ENCODE measurements at places on chromosomes 12 and 14.

GRCh38 chr12:130863298-130863697 lies 8.6 kb upstream of the RAN start:
- no peak for DNase-seq

GRCh38 chr12:99278899-99279298 lies 368.7 kb upstream of the GARIN6 start:
- DNase-seq, result no peak

- DNase-seq, result no peak
Observed at GRCh38 chr12:128820723-128821432, 2.9 kb downstream of the SLC15A4 start.

DNA sequence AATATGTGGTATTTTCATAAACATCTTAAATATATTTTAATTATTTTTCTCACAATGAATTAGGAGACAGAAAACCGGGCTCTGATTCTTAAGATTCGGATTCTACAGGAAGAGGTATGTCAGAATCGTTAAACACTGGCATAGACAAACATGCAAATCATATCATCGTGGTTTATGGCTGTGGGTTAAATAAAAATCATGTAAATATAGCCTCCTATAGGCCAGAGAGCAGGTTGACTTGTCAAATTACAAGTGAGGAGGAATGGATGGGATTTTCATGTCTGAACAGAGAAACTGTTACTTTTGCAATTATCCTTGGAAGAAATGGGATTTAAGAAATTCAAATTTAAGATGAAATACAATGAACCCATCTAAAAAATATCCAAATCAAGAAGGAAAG lies 74.9 kb upstream of the BCAT1 start:
- no peak for DNase-seq

- DNase-seq, result no peak
Observed at GRCh38 chr14:93974299-93974698, 2.1 kb downstream of the ASB2 start.

GRCh38 chr12:58895053-58895452 lies 25.3 kb downstream of the LRIG3 start:
- no peak for DNase-seq

DNA sequence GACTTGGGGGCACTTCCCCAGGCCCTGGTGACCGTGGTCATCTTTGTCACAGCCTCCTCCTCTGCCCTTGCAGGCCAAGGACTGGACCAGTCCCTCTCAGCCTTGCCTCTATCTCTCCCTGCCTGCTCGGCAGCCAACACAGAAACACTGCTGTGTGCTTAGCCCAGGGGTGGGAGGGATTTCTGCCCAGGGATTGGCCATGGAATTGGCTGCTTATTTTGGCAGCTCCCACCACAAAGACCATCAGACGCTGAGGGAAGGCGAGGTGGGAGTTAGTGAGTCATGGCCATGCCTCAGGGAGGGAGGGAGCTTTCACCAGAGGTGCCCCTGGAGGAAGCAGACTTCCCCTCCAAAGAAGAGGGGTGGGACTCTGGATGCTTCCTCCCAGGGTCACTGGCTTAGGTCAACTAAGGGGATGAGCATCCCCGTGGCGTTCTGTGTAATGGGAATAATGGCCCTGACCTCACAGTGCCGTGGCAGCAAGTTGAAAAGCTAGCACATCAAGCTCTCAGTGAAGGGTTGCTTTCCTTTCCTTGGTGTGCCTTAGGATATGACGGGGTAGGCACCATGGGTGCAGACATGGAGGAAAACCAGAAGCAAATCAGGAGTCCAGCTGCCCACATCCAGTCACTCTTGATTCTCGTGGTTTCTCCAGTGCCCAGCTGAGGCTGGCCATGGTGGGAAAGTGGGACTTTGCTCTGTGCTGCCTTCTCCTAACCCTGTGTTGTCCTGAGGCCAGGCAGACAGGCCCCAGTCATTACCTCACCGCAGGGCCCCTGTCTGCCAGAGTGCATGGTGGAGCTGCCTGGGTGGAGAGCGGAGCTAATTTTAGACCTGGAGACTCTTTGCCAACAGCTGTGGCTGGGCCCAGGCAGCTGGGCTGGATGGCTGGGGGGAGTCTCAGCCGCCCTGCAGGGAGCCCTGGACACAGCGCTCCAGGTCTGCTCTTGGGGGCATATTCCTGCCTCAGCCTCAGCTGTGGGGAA lies 21.4 kb downstream of the B4GALNT3 start:
- DNase-seq, result no peak

GRCh38 chr12:76183459-76184186 lies 99.1 kb upstream of the NAP1L1 start:
- DNase-seq, result peak; percentile 28

DNA sequence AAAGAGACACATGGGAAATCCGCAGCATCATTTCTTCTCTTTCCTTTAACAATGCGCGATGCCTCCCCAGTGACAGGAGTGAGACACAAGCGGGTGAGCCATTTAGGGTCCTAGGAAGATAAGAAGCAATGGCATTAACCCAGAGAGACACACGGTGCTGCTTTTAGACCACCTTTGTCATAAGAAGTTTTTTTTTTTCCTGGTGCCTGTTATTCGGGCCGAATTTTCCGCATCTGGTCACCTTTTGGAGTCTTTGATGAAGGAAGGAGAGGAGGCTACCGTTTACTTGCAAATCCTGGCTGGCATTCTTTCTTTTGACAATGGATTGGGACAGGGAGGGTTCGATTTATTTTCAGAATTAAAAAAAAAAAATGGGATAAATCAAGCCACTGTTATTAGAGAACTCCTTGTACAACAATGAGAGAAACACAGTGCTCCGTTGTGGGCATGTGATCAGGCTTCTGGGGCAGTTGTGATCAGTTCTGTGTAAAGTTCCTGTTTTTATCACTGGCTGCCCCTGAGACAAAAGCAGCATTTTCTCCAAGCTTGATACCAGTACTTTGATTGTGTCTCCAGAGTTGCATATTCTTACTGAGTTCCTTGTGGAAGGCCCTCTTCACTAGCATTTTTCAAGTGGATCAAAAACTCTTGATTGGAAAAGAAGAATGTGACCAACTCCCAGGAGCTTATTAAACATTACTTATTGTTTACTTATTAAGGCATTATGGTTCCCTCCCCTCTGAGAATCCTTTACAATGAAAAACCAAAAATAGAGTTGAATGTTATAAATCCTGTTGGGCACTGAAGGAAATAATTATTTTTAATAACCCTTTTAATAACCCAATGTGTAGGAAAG lies 1.1 kb downstream of the DIP2B start:
- no peak for DNase-seq

- DNase-seq, result no peak
Observed at GRCh38 chr12:80648881-80649280, 58.6 kb upstream of the MYF6 start.

DNA sequence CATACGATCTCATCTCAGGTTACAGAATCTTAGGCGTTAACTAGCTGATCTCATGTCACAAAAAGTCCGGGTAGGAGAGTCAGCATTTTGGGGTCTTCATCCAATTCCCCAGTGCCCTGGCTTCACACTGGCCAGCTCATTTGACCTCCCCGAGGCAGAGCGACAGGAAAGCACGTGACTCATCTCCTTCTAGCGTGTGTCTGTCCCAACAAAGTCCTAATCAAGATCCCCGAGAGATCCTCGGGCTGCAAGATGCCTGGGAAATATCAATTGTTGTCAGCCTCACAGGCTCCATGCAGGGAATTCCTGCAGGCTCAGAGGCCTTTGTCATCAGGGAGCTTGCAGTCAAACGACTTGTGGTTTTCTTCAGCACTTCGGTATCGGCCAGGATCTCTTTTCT lies 57.5 kb downstream of the ZNF664 start:
- no peak for DNase-seq

- DNase-seq, result no peak
Observed at GRCh38 chr12:55915482-55915859, 12.2 kb downstream of the PYM1 start.

GRCh38 chr12:109310247-109311125 lies 1.4 kb upstream of the FOXN4 start:
- no peak for DNase-seq

DNA sequence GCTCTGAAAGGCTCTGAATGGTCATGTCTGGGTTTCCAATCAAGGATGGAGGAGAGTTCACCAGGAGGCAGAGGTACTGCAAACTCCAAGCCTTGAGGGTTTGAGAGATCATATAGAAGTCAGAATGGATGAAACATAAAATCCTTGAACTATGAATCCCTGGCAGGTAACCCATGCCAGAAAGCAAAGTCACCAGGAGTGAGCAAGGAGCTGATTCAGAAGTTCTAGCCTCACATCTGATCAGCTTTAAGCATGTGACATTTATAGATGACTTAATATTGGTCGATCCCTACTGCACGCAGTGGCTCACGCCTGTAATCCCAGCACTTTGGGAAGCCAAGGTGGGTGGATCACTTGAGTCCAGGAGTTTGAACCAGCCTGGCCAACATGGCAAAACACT lies 126.1 kb upstream of the MED13L start:
- no peak for DNase-seq

DNA sequence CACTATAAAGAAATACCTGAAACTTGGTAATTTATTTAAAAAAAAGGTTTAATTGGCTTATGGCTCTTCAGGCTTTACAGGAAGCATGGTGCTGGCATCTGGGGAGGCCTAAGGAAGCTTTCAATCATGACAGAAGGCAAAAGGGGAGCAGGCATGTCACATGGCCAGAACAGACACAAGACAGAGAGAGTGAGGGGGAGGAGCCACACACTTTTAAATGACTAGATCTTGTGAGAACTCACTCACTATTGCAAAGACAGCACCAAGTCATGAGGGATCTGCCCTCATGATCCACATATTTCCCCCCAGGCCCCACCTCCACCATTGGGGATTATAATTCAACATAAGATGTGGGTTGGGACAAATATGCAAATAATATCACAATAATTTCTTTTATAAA lies 355.6 kb downstream of the DAD1 start:
- DNase-seq, result no peak

GRCh38 chr14:51289169-51289568 lies 49.1 kb downstream of the TMX1 start:
- no peak for DNase-seq

GRCh38 chr12:53340398-53340797 lies 4.2 kb upstream of the SP7 start:
- DNase-seq, result no peak

- no peak for DNase-seq
Observed at GRCh38 chr12:116549993-116550392, 9.2 kb upstream of the MAP1LC3B2 start.

DNA sequence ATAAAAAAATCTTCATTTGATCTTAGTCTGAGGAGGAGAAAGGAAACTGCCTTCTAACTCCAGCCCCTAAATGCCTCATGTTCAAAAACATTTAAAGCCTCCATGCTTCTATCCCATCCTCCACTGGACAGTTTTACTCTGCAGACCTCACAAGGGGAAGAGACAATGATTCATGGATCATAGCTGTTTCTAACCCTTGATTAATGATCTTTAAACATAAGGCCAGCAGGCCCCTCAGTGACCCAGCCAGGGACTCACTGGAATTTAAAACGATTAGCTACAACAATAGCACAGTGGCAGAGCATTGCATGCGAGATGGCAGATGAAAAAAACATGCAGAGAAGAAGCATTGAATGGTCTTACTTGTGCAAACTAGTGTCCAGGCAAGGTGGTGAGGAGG lies 6.0 kb downstream of the DCTN2 start:
- no peak for DNase-seq

DNA sequence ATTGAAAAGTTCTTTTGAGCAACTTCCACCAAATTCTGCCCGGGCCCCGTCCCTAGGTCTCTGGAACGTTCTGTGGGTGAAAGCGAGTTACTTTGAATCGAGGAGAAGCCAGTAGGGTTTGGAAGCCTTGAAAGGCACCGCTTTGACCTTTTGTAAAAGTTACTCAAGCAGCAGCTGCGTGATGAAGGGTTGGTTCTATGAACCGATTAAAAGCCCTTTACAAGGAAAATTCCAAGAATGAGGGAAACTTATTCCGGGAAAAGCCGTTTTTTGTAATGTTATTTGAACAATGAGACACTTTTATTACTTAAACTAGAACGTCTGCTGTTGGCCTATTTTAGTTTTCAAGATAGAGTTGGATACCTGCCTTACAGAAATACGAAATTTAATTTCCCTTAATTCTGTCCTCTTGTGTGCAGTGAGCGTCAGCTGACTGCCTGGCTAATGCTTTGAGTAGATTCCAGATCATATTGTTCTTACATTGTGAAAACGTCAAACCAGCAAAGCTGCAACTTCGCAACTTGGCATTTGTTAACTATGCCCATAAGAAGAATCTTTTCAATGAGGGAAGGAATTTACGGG lies 906 bp downstream of the LARP4 start:
- DNase-seq, result no peak

DNA sequence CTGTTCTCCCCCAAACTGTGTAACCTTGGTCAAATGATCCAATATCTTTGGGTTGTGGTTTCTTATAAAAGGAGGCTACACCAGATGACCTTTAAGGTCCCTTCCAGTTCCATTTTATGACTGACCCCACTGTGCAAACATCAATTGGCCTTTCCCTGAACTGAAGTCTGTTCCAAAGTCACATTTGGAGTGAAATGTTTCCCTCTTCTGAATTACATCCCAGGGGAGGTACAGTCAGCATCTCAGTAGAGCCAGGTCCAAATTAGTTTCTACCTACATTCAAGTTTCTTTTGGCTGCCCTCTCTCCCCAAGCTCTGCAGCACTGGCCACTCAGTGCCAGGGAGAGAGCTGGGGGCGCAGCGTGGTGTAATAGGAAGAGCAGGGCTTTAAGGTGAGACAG lies 34.4 kb downstream of the LIMA1 start:
- DNase-seq, result no peak

DNA sequence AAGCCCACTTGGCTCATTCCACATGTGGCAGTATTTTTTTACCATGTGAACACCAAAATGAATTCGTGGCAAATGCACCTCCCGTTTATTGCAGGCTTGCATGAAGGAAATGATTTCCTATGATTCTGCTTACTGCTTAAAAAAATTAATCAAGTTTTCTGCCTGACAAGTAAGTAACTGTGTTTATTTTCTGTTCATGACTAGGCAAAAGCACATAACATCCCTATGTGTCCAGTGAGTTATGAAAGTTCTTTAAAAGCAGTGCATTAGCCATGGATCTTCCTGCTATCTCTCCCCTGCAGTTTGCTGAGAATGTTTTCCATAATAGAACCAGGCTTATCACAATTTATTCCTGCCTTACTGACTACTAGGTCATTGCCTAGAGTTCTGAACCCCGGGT lies 20.4 kb downstream of the GPR65 start:
- no peak for DNase-seq

DNA sequence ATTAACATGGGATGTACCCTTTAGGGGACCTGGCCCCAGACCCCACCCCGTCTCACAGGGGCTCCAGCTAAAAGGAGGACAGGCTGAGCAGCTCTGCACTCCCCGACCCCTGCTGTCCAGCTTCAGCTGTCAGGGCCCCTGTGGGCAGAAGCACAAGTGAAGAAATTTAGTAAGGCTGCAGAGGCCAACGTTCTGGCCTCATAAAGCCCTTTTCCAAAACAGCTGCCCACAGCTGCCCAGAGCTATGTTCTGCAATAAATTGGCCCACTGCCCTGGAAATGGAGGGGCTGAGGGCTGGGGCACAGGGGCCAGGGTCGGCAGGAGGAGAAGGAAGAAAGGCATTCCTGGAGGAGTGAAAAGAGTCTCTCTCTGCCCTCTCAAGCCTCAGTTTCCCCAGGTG lies 357.1 kb downstream of the BCL11B start:
- no peak for DNase-seq

Data from activated CD4-positive, alpha-beta memory T cell treated with anti-CD3 and anti-CD28 coated beads, Interleukin-2, amount 10 ng/mL, durations not matched to agents 7 days and 5 days (primary cell).